ENCODE measurements at places on chromosomes 1 and 21.
A peak's percentile ranks its signal among the peaks of the same experiment; 100 is the strongest.

- no peak overlapping the region for H3K27ac ChIP-seq
- no peak overlapping the region for H3K4me3 ChIP-seq
- no peaks in the 10 kb centered on the region for H3K36me3 ChIP-seq
- peaks cover 20% of the 10 kb centered on the region for H3K4me1 ChIP-seq
- H3K27me3 ChIP-seq, result no peaks in the 10 kb centered on the region
Observed at GRCh38 chr1:30379684-30380624, 343.4 kb downstream of the MATN1 start.

GRCh38 chr1:177164380-177165068 lies at the start of gene ASTN1:
Gene ASTN1 (minus strand): TSS chr1:177164712. CDS start chr1:177164676, 36 bp downstream.
- H3K27ac ChIP-seq, result no peak within 1 kb of the TSS
- H3K36me3 ChIP-seq, result no peaks in the 10 kb centered on the region
- peaks cover 15% of the 10 kb centered on the region for H3K4me1 ChIP-seq
- DNase-seq, result peak; percentile 84
- peak within 1 kb of the TSS; percentile 69 for H3K4me3 ChIP-seq

- peaks cover 7% of the 10 kb centered on the region for H3K4me1 ChIP-seq
- H3K27ac ChIP-seq, result no peak overlapping the region
- no peak for DNase-seq
- H3K27me3 ChIP-seq, result no peaks in the 10 kb centered on the region
Observed at GRCh38 chr21:31886915-31887314, 14.1 kb downstream of the HUNK start.

- H3K36me3 ChIP-seq, result no peaks in the 10 kb centered on the region
- H3K27me3 ChIP-seq, result no peaks in the 10 kb centered on the region
- H3K27ac ChIP-seq, result no peak overlapping the region
Observed at GRCh38 chr1:89724369-89725010, 91.6 kb downstream of the LRRC8C start.

GRCh38 chr1:12275370-12275769 lies 45.5 kb downstream of the VPS13D start:
- no peak overlapping the region for H3K27ac ChIP-seq
- H3K4me1 ChIP-seq, result peaks cover 3% of the 10 kb centered on the region
- no peak overlapping the region for H3K4me3 ChIP-seq
- DNase-seq, result peak; percentile 59
- H3K27me3 ChIP-seq, result no peaks in the 10 kb centered on the region
- H3K36me3 ChIP-seq, result peaks cover 5% of the 10 kb centered on the region

DNA sequence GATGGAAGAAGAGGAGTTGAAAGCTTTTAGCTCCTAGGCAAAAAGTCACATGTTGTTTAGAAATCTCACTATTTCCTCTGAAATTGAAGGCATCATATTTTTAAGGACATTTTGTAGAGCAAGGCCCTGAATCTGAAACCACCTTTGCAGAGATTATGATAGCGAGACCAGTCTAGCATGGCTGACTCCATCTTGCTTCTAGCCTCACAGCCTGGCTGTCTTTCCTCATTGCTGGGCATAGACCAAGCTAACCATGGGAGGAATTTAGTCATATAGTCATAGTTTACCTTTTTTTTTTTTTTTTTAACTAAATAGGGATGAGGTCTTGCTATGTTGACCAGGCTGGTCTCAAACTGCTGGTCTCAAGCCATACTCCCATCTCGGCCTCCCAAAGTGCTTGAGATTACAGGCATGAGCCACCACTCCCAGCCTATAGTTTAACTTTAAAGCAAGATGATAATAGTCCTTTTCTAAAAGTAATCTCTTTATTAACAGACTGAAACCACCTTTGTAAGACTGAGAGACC lies 42.2 kb upstream of the ZNF326 start:
- H3K27ac ChIP-seq, result no peak overlapping the region
- DNase-seq, result no peak
- H3K4me1 ChIP-seq, result peaks cover 2% of the 10 kb centered on the region
- no peaks in the 10 kb centered on the region for H3K36me3 ChIP-seq

DNA sequence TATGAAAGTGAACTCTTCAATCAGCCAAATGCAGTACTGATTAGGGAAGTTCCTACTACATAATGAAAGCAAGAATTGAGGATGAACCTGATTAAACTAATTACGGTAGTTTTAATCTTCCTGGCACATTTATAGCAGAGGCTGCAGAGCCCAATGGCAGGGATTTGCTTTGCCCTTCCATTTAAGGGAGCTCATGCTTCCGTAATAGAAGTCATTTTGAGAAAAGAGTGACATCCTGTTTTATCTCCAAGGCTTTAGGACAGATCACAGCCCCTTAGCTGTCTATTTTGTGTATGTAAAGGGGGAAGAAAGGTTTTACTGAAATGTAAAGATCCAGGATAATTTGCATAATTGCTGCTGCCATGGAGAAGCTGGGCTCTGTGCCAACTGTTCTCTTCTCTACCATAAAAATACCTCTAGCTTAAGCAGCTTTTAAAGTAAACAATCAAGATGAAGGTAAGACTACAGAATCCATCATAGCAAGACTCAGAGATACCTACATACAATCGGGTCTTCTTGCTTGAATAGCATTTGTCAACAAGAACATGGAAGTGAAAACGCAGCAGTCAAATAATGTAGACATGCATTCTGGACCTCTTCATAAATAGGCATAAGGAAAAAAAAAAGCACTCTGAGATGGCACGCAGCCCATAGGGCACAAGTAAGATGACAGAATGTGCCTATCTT lies 62.5 kb downstream of the ASH1L start:
- no peaks in the 10 kb centered on the region for H3K36me3 ChIP-seq
- H3K27ac ChIP-seq, result no peak overlapping the region
- H3K4me1 ChIP-seq, result no peaks in the 10 kb centered on the region
- H3K4me3 ChIP-seq, result no peak overlapping the region
- no peak for DNase-seq

DNA sequence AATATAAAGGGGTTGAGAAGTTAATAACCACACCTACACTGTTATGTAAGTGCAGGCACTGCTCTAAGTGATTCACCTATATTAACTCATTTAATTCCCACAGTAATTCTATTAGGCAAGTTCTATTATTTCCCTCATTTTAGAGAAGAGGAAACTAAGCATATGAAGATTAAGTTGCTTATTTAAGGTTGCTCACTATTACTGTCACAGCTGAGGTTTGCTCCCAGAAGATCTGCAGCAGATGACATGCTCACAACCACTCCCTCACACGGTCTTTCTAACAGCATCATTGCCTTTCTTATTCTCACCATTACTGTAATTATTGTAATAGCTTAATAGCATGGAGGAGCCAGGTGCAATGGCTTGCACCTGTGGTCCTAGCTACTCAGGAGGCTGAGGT lies 196.4 kb upstream of the GREM2 start:
- no peaks in the 10 kb centered on the region for H3K36me3 ChIP-seq
- no peaks in the 10 kb centered on the region for H3K4me1 ChIP-seq
- no peak overlapping the region for H3K4me3 ChIP-seq
- no peaks in the 10 kb centered on the region for H3K27me3 ChIP-seq
- DNase-seq, result no peak

GRCh38 chr1:99456536-99456935 lies 189.4 kb upstream of the PALMD start:
- H3K36me3 ChIP-seq, result no peaks in the 10 kb centered on the region
- no peak overlapping the region for H3K27ac ChIP-seq
- no peaks in the 10 kb centered on the region for H3K27me3 ChIP-seq
- H3K4me1 ChIP-seq, result no peaks in the 10 kb centered on the region

DNA sequence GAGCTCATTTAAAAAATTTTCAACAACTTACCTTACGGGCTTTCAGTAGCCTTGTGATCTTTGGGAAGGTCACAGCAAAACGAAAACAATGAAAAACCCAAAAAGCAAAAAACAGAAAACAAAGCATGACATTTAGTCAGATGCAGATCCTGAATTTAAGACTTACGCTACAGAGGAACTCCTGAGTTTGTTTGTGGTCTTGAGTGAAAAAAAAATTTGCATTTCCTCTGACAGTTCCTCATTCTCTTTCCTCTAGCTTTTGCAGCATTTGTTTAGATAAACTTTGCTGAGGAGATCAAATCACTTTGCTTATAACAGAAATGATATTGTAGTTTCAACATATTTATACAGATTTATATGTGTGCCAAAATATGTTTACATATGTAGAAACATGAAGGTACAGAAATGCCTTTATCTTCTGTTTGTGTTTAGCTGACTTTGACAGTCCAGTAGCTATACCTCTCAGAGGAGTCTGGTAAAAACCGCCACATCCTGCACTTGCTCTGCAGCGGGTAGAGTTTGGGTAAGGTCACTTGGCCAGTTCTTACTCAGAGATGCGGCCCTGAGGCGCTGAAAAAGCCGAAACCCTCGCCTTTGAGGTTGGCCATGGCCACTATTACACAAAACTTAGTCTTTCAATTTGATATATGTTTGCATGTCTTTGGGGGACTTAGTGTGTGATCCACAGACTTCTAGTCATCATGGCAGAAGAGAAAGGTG lies 142.5 kb downstream of the TNR start:
- no peak overlapping the region for H3K4me3 ChIP-seq
- peaks cover 3% of the 10 kb centered on the region for H3K4me1 ChIP-seq
- no peak for DNase-seq
- no peak overlapping the region for H3K27ac ChIP-seq

DNA sequence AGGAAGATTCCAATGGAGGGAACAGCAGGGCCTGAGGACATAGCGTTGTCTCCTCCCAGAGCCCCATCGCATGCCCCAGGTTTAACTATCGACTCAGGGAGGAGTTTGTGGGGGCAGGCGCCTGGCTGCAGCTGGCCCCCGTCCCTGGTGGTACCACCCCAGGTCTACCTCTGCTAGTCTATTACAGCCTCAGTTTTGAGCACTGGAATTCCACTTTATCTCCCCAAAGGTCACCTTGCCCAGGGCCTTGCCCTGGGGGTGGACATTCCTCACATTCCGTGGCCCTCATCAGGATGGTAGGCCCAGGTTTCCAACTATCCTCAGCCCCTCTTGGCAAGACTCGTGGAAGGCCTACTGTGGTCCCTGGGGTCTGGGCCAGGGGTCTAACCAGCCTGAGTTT lies 65.4 kb upstream of the SSBP3 start:
- H3K27ac ChIP-seq, result no peak overlapping the region
- H3K27me3 ChIP-seq, result peaks cover 12% of the 10 kb centered on the region
- H3K36me3 ChIP-seq, result no peaks in the 10 kb centered on the region
- H3K4me1 ChIP-seq, result peaks cover 30% of the 10 kb centered on the region
- DNase-seq, result no peak
- H3K4me3 ChIP-seq, result no peak overlapping the region

GRCh38 chr1:164823486-164824279 lies 264.7 kb downstream of the PBX1 start:
- no peak overlapping the region for H3K4me3 ChIP-seq
- no peaks in the 10 kb centered on the region for H3K36me3 ChIP-seq
- no peaks in the 10 kb centered on the region for H3K27me3 ChIP-seq
- peaks cover 15% of the 10 kb centered on the region for H3K4me1 ChIP-seq
- peak; percentile 44 for DNase-seq

DNA sequence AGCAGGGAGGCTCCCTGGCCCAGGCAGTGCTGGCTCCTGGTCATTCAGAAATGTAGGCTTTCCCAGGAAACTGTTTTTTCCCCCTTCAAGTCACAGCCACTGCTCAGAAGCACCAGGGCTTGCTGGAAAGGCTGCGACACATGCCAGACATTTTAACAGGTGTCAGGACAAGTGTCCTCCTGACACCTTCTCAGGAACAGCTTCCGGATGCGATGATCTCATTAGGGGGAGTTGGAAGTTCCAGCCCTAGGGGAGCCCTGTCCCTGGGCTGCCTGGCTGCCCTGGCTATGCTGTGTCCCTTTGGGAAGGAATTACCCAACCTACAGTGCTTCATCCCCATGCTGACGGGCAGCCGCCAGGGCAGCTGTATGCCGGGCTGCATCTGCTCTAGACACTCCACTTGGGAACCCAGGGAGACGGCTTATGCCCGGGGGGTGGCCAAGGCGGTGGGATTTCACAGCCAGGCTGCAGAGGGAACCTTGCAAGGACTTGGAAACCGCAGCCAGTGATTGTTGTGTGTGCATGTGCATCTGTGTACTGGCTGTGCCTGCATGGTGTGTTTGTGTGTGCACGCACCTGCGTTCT lies 41.8 kb downstream of the AJAP1 start:
- no peak overlapping the region for H3K27ac ChIP-seq
- H3K27me3 ChIP-seq, result no peaks in the 10 kb centered on the region
- H3K36me3 ChIP-seq, result no peaks in the 10 kb centered on the region
- no peak for DNase-seq

DNA sequence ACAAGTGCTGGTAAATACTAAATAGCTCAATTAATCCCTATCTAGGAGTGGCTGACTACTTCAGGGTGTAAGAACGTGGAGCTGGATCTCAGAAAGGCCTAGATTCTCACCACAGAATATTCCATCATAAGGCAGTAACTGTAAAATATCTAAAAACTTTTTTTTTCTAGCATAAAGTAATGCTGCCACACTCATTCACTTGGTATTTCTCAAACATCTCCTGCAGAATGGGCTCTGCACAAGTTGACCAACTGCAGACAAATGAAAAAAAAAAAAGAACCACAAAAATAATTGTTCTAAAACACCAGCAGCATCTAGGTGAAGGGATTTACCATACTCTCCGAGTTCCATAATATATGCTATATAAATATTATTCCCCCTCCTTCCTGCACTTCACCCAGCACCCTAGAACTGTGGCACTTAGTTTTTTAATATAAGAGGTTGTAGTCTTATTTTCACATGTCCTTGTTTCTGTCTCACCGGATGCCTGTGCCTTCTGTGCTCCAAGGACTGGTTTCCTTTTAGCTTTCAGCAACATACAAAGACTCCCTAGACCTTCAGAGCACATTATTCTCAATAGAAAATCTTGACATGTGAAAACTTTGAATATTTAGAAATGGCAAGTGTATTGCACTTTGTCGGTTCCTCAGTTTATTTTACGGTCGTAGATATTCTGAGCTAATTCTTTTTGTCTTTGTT lies 8.9 kb downstream of the VSIG8 start:
- H3K36me3 ChIP-seq, result no peaks in the 10 kb centered on the region
- H3K4me3 ChIP-seq, result peak overlapping the region; percentile 47
- H3K27ac ChIP-seq, result no peak overlapping the region
- no peak for DNase-seq

DNA sequence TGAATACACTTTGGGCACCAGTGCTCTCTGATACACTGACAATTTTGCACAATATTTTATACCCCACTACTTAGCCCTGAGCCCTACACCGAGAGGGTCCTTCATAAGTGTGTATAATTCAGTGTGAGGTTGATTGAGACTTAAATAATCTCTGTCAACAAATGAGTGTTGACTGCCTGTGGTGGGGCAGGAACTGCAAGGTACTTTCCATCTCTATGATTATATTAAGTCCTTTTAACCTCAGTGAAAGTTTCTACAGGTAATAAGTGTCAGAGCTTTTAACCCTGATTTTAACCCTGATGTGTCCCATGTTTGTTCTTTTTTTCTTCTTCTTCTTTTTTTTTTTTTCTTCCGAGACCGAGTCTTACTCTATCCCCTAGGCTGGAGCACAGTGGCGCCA lies 5.8 kb downstream of the CASQ1 start:
- peaks cover 4% of the 10 kb centered on the region for H3K4me1 ChIP-seq
- no peaks in the 10 kb centered on the region for H3K36me3 ChIP-seq

- H3K36me3 ChIP-seq, result no peaks in the 10 kb centered on the region
- H3K4me3 ChIP-seq, result no peak overlapping the region
- H3K4me1 ChIP-seq, result peaks cover 8% of the 10 kb centered on the region
- H3K27me3 ChIP-seq, result no peaks in the 10 kb centered on the region
- no peak overlapping the region for H3K27ac ChIP-seq
- DNase-seq, result no peak
Observed at GRCh38 chr21:31752352-31752751, 20.4 kb upstream of the SCAF4 start.

- no peaks in the 10 kb centered on the region for H3K4me1 ChIP-seq
- H3K36me3 ChIP-seq, result no peaks in the 10 kb centered on the region
- no peak for DNase-seq
Observed at GRCh38 chr1:115761601-115762302, 6.8 kb downstream of the CASQ2 start.

GRCh38 chr1:171913385-171913784 lies 72.1 kb downstream of the DNM3 start:
- no peak for DNase-seq
- no peak overlapping the region for H3K4me3 ChIP-seq
- H3K27ac ChIP-seq, result no peak overlapping the region
- no peaks in the 10 kb centered on the region for H3K36me3 ChIP-seq
- no peaks in the 10 kb centered on the region for H3K27me3 ChIP-seq

Data from neural progenitor cell (in vitro differentiated cells).